Activated CD4-positive, alpha-beta T cell treated with anti-CD3 and anti-CD28 coated beads, Interleukin-2, amount 50 U/mL, for 24 hours (primary cell): ENCODE measurements at places on chromosomes 11 and 22.

- DNase-seq = no peak
Measured at GRCh38 chr11:7974668-7975067, 9.4 kb upstream of the NLRP10 start.

- no peak for DNase-seq
Measured at GRCh38 chr11:72085621-72086351, 5.1 kb downstream of the LRRC51 start.

DNA sequence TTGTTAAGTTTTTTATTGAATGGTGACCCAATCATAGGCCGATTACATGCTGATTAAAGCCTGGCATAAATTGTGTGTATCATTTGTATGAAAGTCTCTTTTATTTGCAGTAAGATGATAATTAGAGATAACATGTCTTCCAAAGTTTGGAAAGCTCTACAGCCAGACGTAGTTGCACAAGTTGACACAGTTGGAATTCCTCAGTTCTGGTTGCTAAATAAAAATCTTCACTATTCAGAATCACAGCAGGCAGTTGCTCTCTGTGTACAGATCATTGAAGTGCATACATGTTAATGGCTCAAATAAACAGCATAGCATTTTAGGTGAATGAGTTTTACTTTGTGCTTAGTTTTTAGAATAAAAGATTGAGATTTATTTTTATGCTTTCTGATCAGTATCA lies 69.5 kb downstream of the ARHGAP42 start:
- no peak for DNase-seq

GRCh38 chr22:49936018-49936972 lies 17.9 kb downstream of the CRELD2 start:
- peak; percentile 90 for DNase-seq

DNA sequence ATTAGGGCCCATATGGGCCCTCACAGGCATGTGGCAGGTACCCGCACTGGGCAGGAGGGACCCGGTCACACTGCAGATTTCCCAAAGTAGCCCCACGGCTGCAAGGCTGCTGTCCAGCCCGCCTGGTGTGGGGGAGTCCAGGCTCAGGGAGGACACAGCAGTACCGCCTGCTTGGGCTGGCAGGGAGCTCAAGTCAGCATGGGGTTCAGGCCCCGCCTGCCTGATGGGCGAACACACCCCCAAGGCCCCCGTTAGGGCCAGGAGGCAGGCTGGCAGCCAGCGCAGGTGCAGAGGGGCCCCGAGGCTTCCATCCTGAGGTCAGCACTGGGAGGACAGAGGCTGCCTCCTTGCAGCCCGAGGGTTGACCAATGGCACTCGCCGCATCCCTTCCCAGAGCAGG lies 5.5 kb downstream of the ZDHHC8 start:
- DNase-seq = no peak

DNA sequence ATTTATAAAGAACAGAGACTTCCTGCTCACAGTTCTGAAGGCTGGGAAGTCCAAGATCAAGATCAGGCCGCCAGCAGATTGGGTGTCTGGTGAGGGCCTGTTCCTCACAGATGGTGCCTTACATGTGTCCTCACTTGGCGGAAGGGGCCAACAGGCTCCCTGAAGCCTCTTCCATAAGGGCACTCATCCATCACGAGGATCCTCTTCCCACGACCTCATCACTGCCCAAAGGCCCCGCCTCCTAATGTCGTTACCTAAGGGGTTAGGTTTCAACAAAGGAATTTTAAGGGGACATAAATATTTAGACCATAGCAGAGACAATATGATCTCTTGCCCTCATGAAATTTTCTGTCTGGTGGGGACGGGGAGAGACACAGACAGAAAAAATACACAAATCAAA lies 18.6 kb downstream of the TP53AIP1 start:
- DNase-seq = no peak

DNA sequence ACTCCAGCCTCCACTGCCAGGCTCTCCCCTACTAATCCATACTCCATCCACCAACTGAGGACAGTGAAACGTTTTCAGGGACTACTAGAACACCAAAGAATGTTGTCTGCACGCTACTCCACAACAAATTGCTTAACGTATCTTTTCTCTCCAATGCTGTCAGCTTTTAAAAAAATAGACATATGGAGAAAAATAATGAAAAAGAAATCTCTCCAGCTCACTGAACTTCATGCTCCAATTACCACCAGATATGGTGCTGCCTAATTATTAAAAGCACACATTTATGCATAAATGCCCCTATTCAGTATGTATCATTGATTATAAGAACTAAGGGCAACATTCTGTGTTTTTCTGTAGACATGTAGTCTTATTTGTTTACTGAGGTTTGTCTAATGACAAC lies 672.2 kb upstream of the ANO3 start:
- DNase-seq = no peak

GRCh38 chr11:87421422-87421821 lies 383.7 kb downstream of the TMEM135 start:
- peak; percentile 37 for DNase-seq

DNA sequence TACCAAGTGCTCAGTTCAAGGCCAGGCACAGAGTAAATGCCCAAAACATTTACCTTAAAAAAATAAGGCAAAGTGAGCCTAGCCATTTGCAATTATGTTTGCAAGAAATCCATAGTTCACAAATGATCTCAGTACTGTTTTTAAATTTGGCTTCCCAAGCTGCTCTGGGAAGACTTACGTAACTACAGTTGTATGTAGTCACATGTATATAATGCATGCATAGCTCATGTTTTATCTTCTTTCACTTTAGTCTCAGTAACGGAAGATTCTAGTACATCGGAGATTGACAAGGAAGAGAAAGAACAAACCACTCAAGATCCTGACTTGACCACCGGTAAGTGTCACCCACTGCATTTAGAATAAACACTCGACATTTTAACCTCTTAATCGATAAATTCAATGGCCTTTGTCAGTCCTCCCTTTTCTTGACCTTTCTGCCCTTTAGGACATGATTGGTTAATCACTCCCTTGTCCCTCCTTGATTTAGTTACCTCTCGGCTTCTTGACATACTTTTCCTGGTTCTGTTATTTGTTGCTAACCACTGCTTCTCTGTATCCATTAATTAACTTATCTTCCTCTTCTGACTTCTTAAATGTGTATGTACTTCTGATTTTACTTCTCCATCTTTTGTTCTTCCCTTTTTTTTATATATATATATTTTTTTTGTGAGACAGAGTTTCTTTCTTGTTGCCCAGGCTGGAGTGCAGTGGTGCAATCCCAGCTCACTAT lies 18.0 kb upstream of the JHY start:
- DNase-seq = no peak

GRCh38 chr11:118689503-118689851 lies 10.0 kb upstream of the TREH start:
- DNase-seq = no peak

GRCh38 chr22:29722151-29722550 lies 2.3 kb downstream of the CABP7 start:
- no peak for DNase-seq

DNA sequence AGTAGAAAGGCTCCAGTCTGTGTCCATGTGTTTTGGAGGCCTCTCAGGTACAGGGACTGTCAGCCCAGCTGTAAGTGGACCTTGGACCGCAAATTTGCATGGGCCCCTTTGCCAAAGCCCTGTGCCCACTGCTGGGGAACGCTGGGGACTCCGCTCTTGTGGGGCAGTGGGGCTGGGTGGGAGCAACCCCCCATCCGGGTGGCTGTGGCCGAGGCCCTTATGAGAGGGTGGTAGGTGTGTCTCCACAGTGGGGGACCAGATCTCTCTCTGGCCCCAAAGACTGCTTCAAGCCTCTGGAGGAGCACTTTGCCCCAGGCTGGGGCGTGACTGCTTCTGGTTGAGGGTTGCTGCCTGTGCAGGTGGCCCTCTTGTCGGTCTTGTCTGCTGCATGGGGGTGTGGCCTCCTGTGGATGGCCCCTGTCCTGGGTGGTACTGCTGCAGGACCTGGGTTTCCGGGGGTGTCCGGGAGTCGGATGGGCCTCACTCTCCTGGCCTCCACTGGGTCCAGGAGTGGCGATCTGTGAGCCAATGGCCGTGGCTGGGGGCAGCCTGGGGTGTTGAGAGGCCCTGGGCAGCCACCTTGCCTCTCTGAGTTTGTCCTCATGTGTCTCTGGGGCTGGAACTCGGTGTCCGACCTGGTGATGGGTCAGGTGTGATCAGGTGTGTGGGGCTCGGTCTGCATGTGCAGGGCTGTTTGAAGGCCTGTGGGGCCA lies 15.9 kb downstream of the KCNQ1 start:
- DNase-seq = no peak

- no peak for DNase-seq
Measured at GRCh38 chr11:40819230-40819629, 640.2 kb downstream of the LRRC4C start.

DNA sequence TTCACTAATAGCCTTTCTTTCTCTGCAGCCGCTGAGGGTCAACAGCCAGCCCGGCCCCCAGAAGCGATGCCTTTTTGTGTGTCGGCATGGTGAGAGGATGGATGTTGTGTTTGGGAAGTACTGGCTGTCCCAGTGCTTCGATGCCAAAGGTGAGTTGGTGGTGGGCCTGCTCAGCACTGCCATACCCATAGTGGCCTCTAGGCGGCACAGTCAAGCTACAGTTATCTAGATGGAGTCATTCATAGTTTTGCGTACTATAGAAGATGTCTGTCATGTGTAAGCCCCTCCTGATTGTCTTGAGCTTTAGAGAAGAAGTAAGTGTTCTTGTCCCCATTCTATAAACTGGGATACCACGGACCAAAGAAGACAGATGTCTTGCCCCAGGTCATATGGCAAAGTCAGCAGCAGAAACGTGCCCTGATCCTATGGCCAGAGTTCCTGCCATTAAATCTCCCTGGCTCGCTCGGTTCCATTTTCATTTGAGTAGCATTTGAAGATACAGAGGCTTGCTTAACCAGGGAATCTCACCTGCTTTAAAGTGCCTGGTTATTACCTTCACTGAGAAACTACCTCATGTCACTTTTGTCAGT lies 42.1 kb upstream of the CRTAM start:
- DNase-seq = peak; percentile 50

GRCh38 chr11:27842290-27842689 lies 142.0 kb upstream of the BDNF start:
- no peak for DNase-seq

DNA sequence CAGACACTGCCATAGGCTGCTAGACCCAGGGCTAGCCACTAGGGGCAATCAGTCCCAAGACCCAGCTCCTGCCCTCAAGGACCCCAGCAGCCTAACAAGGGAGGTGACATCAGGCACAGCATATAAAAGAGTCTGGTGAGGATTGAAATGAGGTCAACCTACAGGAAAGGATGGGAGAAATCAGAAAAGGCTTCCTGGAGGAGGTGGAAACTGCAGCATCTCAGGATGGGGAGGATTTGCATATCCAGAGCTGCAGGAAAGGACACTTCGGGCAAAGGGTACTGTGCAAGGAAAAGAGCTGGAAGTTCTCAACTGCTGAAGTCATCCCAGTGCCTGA lies 2.9 kb upstream of the ARFGAP2 start:
- DNase-seq = no peak

- no peak for DNase-seq
Measured at GRCh38 chr22:22397875-22398524, 110.5 kb downstream of the ZNF280B start.

- DNase-seq = no peak
Measured at GRCh38 chr11:68324241-68324640, 11.8 kb downstream of the LRP5 start.

- DNase-seq = no peak
Measured at GRCh38 chr22:38012604-38013072, 28.3 kb upstream of the SOX10 start.

- DNase-seq = no peak
Measured at GRCh38 chr11:6855971-6856541, 6.8 kb upstream of the OR10A2 start.

DNA sequence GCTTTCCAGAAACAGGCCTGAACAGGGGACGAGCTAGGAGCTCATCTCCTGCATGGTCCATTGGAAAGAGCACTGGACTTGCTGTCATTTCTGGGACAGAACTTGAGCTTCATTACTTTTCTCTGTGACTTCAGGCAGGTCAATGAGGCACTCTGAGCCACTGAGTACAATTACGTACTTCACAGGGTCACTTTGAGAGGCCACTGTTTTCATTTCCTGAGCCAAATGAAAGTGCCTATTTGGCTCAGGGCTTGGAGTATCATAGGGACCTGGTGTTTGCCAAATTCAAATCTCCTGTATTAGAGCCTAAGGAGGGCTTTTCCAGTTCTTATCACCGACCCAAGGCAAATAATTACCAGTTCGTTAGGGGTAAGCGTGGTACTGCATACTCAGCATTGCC lies 319.3 kb downstream of the CADM1 start:
- DNase-seq = no peak

DNA sequence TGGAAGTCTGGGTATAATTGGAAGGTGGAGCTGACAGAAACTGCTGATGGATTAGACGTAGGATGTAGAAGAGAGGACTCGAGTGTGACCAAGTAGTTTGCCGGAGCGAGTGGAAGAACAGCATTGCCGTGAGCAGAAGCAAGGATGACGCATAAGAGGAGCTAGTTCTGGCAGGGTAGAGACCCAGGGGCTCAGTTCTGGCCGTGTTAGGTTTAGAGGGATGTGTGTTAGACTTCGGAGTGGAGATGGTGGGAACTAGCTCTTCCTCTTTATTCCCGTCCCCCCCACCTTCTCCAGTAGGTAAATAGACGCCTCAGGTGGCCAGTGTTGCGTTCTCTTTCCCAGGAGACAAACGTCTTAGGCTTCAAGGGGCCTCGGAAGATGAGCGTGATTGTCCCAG lies 19.1 kb downstream of the TUB start:
- DNase-seq = no peak

GRCh38 chr11:62147545-62147944 lies 23.7 kb downstream of the INCENP start:
- no peak for DNase-seq

GRCh38 chr11:75597636-75598035 lies 35.6 kb downstream of the SERPINH1 start:
- DNase-seq = no peak

DNA sequence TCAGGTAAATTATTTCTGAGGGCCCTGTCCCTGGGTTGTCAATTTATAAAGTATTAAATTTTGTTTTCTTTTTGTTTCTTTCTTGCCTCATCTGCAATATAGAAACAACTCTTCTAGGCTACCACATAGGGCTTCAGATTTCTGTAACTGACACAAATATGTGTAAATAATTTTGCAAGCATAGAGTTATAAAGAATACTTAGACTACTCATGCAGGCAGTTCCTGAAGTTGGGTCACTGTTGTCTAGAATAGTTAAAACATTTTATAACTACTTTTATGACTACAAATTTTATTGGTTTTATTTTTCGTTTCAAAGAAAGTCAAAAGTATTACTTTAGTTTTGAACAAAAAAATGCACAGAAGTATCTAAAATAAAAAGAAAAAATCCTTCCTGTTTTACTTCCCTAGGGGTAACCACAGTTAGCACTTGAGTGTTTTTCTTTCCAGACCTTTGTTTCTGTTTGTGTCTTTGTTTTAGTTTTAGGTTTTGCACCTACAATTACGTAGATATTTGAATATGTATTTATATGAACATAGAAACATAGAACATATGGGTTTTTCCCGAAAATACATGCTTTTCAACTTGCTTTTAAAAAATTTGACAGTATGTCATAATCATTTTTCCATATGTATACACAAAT lies 12.4 kb upstream of the TMEM123 start:
- no peak for DNase-seq
